ENCODE measurements at places on chromosomes 4 and X.

GRCh38 chr4:76943129-76943620, 6.4 kb upstream of the SEPTIN11 start:
- no peak for DNase-seq

DNA sequence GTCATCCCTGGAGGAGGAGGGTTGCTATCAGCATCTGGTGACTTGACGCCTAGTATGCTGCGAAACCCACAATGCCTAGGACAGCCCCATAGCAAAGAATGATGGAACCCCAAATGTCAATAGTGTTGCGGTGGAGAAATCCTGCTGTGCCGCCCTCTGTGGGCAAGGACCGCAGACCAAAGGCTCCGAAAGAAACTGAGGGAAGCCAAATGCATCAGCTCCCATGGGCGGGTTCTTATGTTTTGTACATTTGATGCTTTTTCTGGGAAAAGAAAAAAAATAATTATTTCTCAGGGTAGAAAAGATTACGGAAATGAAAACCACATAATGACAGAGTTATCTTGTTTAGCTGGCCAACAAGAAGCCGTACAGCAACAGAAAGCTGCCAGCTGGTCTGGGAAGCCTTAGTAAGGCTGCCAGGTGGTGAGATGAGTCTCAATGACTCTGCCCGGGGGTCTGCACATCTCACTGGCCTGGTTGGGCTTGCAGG, 95.0 kb upstream of the TBL1X start:
- no peak for DNase-seq

GRCh38 chr4:1285151-1285789, 4.4 kb upstream of the MAEA start:
- no peak for DNase-seq

DNA sequence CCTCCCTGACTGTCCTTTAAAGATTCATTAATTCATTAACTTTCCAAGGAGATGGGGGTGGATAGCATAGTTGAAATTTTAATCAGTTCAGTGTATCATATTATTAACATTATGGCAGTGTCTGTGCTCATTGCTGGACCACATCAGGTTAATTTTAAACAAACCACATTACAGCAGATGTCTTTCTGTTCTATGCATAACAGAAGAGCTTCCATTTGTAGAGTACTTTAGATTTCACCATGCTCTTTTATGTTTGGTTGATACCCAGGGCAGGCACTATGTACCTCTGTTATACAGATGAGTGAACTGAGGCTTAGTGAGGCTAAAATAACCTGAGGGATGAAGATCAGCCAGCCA, 41.1 kb downstream of the AFF2 start:
- no peak for DNase-seq

GRCh38 chr4:174107746-174108354, 175.6 kb downstream of the FBXO8 start:
- DNase-seq: no peak

DNA sequence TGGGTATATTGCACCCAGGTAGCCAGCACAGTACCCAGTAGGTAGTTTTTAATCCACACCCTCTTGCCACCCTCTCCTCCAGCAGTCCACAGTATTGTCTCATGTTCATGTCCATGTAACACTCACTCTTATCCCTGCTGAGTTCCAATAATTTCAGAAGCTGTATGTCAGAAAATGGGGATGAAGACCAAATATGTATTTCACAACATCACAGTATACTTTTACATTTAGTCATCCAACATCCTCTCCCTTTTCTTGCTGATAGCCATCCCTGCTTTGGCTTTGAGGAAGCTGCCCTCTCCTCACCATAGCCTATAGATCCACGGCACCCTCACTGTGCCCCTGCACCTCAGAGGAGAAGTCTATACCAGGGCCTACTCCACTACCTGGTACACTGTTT, 126.0 kb upstream of the LDB2 start:
- DNase-seq: no peak

Measured in activated CD4-positive, alpha-beta T cell treated with anti-CD3 and anti-CD28 coated beads for 24 hours (primary cell).